ENCODE measurements at places on chromosomes 6 and 20.

- no peak for DNase-seq
Measured at GRCh38 chr20:62762376-62762775, 33.9 kb upstream of the MRGBP start.

- DNase-seq: no peak
Measured at GRCh38 chr6:169795196-169795595, 43.8 kb downstream of the ERMARD start.

- DNase-seq: no peak
Measured at GRCh38 chr6:125752773-125753172, 3.3 kb downstream of the HEY2 start.

- no peak for DNase-seq
Measured at GRCh38 chr6:48754641-48755040, 643.6 kb upstream of the PTCHD4 start.

GRCh38 chr6:129696028-129696418, 14.0 kb downstream of the ARHGAP18 start:
- no peak for DNase-seq

DNA sequence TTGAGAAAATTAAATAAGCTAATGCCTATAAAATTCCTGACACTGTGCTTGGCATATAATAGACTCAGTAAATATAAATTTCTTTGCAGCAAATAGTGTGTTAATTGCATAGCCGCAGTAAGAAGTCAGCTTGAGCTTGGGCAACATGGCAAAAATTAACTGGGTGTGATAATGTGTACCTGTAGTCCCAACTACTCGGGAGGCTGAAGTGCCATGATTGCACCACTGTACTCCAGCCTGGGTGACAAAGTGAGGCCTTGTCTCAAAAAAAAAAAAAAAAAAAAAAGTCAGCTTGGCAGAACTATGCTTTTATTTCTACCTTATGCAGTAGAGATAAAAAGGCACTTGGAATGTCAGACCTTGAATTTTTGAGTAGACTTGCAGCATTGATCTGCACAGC, 121.8 kb downstream of the AKAP7 start:
- no peak for DNase-seq

DNA sequence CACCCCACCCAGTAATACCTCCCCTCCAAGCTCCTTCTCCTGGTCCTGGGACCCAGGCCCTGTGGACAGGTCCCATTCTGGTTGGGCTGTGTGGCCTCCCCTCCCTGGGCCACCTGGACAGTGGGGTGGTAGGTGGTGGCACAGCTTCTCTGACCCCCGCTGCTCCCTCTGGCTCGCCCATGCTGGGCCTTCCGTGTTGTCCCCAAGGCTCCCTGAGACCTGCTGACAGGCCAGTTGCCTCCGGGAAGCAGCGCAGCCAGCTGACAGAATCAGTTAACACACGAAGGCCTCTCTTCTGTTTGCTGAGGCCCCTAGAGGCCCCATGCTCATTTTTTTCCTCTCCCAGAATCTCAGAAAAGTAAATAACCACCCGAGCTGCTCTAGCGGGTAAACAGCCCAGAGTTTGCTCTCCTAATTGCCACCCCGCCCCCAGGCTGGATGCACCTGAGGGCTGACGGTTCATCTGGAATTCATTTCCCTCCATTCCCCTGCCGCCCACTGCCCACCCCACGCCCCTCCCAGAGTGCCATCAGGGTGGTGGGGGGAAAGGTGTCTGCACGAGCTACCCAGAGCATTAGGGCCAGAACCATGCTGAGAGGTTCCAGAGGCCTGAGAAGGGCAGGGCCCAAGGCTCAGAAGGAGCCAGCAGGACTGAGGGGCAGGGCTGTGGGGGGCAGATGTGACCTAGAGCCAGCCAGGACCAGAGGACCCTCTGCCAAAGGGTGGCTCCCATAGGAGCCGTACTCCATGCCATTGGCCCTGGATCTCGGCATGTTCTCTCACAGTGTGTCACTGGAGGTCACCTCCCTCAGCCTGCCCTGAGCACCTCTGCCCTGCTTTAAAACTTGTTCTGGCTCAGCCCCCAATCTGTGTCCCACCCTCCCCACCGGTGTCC, 157.5 kb downstream of the GRM4 start:
- no peak for DNase-seq

GRCh38 chr6:87698547-87699006, 3.5 kb downstream of the AKIRIN2 start:
- no peak for DNase-seq

DNA sequence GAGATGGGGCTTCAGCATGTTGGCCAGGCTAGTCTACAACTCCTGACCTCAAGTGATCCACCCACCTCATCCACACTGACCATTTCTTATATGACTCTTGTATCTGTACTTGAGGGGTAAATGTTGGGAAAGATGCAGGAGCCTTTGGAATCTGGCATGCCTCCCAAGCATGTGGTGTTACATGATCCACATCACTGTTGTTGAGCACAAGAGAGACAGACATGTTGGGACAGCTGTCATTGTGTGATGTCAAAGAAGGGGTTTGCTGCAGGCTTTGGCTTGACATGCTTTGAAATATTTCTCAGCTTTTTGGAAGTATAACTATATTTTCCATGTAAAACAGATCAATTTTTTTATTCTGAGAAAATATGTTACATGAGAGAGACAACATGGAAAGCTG, 139.9 kb downstream of the MOXD1 start:
- DNase-seq: no peak

DNA sequence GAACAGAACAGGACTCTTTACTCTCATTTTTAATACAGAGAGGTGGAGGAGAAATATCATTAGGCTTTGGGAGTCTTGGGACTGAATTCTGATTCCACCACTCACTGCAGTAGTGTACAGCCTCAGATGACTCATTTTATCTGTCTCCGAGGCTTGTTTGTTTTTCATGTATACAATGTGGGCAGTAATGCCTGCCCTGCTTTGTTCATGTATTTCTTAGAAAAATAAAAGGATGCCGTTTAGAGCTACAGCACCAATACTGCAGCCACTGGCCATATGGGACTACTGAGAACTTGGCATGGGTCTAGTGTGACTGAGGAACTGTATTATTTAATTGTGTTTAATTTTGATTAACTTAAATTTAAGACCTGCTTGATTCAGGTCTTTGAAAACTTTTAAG, 41.2 kb upstream of the JAG1 start:
- no peak for DNase-seq

GRCh38 chr6:167851370-167851952, 24.8 kb downstream of the AFDN start:
- no peak for DNase-seq

DNA sequence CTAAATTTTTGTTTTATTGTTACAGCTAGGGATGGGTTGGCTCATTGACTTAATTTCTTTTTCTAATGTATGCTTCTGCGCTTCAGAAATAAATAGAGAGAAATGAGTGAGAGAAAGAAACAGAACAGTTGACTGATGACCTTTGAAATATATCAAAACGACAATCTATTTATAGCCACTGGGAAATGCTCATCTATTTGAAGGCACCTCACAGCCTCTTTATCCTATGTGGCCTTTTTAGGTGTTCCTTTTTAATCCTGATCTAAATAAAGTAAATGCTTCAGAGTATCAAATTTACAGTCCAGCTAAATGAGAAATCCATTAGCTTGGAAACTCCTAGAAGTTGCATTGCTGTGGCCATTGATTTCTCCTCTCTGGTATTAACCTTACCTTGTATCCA, 943.5 kb upstream of the CITED2 start:
- DNase-seq: no peak

DNA sequence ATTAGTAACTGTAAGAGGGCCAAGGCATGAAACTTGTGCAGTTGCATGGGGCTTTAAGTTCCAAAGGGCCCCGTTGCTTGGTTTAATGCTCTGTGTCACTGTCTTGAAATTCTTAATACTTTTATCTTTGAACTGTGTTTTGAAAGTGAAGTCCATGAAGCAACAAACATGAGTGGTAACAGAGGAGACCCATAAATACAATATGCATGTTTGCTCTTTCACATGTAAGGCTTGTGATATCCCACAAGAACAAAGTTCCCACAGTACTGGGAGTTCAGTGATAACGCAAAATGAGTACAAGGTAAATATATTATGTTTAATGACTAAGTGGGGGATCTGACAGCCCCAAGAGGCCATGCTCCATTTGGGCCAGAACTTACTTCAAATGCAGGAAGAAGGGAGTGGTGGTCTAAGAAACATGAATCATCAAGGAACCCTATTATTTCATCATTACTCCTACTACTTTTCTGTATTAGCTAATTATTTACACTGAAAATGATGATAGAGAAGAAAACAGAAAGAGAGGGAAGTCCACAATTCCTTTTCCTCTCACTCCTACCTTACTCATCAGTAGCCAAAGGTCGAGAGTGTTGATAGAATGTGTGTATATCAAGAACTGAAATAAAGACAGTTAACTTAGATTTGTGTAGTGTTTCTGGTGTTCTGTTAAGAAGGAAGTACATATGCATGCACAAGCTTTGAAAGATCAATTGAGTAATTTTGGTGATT, 157.3 kb downstream of the PHF3 start:
- DNase-seq: no peak

DNA sequence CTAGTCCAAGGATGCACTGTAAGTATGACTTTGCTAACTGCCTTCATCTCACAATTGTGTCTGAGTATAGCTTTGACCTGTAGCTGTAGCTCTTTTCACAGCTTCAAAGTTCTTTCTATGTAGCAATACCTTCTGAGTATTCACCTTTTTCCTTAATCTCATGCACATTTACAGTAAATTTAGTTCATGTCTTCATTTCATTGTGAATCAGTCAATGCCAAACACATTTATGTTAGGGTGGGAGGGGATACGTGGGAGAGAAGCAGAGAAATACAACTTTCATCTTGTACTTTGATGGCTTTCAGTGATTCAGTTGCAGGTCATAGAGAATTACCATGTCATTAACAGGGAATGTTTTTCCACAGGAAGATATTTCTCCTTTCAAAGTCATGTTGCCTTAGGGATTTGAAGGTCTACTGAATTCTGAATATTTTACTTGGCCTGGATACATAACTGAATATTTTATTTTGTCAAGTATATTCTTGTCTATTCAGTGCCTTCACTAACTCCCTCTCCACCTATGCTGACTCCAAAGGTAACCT, 119.2 kb downstream of the TINAG start:
- DNase-seq: no peak

DNA sequence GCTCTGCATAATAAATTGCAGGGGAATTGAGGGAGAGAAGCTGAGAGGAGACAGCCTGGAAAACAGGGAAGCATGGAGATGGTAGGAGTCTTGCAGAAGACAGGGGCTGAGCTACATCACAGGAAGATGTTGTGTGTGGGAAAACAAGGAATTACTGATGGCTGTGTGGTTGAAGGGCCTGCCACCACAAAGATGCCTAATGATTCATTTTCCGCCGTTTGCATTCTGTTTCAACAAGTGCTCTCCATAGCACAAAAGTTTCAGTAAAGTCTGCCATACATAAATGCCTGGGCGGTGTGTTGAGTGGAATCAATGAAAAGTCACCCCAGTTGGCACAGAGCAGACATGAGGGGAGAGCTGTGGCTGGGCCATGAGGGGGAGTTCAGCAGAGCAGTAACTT, 5.6 kb upstream of the KLHL31 start:
- DNase-seq: no peak

- no peak for DNase-seq
Measured at GRCh38 chr6:158819977-158820622, 932 bp upstream of the EZR start.

GRCh38 chr6:35033683-35034082, 107.5 kb downstream of the TCP11 start:
- no peak for DNase-seq

- no peak for DNase-seq
Measured at GRCh38 chr6:39902786-39903465, 31.3 kb downstream of the MOCS1 start.

GRCh38 chr6:78618970-78619369, 248.4 kb upstream of the IRAK1BP1 start:
- DNase-seq: no peak

- no peak for DNase-seq
Measured at GRCh38 chr6:35016502-35017321, 124.4 kb downstream of the TCP11 start.

GRCh38 chr6:45650524-45651135, 272.9 kb upstream of the SUPT3H start:
- DNase-seq: no peak

DNA sequence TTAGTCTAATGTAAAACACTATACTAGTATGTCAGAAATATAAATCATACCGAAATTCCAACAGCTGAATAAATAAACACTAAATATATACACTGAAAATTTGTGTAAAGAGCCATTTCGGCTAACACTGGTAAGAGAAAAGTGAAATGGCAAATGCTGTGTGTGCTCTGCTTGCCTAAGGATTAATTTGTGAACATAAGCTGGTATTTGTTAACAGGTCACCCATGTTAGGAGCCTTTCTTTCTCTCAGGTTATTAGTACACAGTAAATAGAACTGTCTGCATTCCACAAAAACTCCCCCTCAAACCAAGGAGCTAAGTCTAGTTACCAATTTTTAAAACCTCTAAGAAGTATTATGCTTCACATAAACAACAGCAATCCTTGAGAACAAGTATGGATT, 27.0 kb downstream of the ELOVL5 start:
- DNase-seq: no peak

- no peak for DNase-seq
Measured at GRCh38 chr20:44692932-44693480, 22.2 kb upstream of the CCN5 start.

DNA sequence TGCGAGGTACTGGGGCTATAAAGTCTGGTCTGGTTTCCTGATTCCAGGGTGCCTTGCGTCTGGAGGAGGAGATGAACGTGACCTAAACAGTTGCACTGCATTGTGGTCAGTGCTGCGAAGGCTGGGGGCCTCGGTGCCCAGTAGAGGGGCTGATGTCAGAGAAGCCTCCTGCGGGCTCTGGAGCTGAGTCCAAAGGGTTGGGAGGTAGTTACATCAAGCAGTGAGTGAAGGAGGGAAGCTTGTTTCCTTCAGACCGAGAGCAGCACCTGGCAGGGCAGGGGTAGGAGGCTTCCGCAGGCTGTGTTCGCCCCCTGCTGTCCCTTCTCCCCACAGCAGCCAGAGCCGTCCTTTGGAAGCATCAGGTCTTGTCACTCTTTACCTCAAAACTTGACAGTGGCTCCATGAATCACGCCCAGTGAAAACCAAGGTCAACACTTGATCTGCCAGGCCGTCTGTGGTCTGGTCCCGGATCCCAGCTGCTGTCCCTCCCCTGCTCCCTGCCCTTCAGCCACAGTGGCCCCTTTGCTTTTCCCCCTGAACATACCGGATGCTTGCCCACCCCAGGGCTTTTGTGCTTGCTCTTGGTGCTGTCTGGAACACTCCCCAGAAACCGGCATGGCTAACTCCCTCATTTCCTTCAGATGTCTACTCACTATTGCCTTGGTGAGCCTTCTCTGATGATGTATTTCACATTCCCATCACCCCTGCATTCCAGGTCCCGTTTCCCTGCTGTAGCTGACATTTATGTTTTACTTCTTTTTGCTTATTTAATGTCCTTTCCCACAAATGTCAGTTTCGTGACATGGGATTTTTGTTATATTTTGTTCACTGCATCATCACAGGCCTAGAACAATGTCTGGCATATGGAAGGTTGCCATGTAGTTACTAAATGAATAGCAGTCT, 7.0 kb downstream of the DYNLRB1 start:
- no peak for DNase-seq

DNA sequence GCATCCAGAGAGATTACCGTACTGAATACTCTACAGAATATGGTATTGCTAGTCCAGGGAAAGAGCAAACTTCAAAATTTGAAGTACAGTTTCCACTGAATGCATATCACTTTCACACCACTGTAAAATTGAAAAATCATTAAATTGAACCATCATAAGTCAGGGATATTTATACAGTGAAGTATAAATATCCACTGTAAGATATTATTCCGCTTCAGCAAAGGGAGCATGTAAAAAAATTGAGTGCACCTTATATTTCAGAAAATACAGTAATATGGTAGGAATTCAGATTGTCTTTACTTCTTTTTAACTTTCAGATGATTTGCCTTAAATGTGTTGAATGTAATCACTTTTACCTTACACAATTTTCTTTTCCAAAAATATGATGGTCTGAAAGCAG, 60.9 kb upstream of the TXNDC5 start:
- no peak for DNase-seq
